Mesenteric fat pad (tissue), 1 donor: ENCODE measurements at places on chromosomes 12 and 14.

- no peak for DNase-seq
Measured at GRCh38 chr12:132279184-132279889, 50.1 kb downstream of the GALNT9 start.

GRCh38 chr12:80509781-80510556 lies 65.9 kb downstream of the PTPRQ start:
- DNase-seq: no peak

DNA sequence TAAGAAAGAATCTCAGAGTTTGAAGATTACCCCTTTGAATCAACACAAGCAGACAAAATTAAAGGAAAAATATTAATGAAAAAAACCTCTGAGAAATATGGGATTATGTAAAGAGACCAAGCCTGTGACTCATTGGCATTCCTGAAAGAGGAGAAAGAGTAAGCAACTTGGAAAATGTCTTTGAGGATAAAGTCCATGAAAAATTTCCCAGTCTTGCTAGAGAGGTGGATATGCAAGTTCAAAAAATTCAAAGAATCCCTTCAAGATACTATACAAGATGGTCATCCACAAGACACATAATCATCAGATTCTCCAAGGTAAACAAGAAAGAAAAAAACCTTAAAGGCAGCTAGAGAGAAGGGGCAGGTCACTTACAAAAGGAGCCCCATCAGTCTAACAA lies 13.3 kb downstream of the SLCO1B1 start:
- no peak for DNase-seq

GRCh38 chr12:75724928-75725312 lies 213.5 kb upstream of the KRR1 start:
- DNase-seq: no peak
